Aorta (tissue), 5 donors: ENCODE measurements at places on chromosomes 2 and 18. TPM values are rescaled to one million over a fixed set of nuclear protein-coding genes. Genes with fewer than 3 reads are reported as not detected.

GRCh38 chr18:6406075-6406909 lies 8.4 kb downstream of the L3MBTL4 start:
- DNase-seq = no peak

The CREG2 gene
- 0.60 TPM for total RNA-seq

DNA sequence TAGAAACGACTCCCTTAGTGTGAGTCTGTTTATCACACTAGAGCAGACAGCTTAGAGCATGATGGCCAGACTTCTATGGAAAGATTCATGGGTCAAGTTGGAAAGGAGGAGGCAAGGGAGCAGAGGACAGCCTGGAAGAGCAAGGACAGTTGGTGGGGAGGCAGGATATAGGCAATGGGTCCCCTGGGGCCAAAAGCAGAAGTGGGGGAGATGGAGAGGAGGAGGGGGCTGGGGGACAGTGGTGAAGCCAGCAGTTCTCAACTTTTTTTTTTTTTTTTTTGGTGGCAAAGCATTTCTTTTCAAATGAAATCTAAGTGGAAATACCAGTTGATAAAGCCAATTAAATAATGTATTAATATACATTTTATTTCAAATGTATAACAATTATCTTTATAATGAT lies 197.9 kb downstream of the HRH4 start:
- DNase-seq = no peak

- no peak for DNase-seq
Measured at GRCh38 chr18:9048236-9048635, 54.3 kb upstream of the NDUFV2 start.
